ENCODE measurements at places on chromosomes 2 and 18.

- DNase-seq = no peak
Observed at GRCh38 chr2:65620524-65620923, 188.1 kb upstream of the SPRED2 start.

- no peak for DNase-seq
Observed at GRCh38 chr18:74748809-74749208, 151.1 kb downstream of the ZNF407 start.

- DNase-seq = no peak
Observed at GRCh38 chr2:63553049-63553448, 35.2 kb downstream of the WDPCP start.

DNA sequence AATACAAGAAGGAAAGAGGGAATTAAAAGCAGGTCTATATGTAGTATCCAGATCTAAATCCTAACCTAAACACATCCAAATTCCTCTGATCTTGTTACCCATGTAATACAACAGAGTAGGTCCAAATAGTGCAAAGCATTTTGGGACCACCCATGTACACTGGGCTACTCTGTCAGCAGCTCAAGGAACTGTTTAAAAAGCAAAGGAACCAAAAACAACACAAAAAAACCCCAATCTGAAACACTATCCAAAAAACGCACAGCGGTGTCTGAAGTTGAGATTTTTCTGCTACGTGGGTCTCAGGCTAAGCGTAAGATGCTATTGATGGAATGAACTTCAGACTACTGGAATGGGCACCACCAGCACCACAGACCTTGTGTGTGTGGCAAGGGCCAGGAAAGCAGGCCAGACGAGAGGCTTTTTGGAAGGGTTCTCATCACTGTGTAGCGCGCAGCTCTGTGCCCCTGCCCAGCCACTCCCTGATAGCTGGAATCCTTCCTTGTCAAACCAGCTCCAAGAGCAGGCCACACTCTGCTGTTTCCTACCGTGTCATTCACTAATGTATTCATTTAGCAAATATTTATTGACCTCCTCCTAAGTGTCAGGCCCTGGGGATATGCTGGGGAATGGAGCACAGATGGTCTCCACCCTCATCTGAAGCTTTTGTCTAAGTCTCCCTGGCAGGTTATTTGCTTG lies 101.4 kb downstream of the COLEC12 start:
- no peak for DNase-seq

DNA sequence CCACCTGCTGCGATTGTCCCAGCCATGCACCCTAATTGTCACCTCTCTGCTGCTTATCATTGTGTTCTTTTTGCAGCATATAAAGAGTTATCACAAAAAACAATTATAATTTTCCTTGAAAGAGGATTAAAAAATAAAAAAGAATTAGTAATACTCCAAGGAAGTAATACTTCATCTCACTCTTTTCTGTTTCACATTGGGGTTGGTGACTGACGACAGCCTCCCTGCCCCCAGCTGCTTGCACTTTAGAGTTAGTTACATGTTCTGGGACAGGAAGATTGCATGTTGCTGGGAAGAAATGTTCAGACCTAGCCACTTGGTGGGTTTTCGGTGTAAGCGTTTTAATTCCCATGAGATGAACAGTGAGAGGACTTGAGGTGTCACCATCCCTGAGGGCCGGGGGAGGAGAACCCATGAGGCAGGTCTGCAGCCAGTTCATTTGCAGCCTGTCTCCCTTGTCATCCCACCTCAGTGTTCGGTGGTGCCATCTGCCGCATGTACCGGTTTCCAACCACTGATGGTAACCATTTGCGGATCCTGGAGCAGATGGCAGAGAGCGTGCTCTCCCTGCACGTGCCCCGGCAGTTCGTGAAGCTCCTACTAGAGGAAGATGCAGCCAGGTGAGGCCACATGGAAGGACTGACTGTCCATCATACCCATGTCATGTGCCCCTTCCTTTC lies 69.1 kb downstream of the COA5 start:
- no peak for DNase-seq

DNA sequence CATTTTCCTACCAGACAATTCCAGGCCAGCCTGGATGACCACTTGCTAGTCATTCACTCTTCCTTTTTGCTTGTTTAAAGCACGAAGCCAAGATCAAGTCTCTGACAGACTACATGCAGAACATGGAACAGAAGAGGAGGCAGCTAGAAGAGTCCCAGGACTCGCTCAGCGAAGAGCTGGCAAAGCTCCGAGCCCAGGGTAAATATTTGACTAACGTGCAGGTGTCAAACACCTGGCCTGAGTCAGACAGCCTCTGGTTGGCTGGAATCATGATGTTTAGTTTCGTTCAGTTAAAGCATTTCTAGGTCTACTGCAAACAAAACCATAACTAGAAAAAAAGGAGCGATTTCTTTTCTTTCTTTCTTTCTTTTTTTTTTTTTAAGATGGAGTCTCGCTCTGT lies 44.2 kb upstream of the LYPD6B start:
- no peak for DNase-seq

- no peak for DNase-seq
Observed at GRCh38 chr2:159073256-159073655, 104.8 kb downstream of the TANC1 start.

- DNase-seq = no peak
Observed at GRCh38 chr2:177306550-177306949, 42.0 kb upstream of the NFE2L2 start.

DNA sequence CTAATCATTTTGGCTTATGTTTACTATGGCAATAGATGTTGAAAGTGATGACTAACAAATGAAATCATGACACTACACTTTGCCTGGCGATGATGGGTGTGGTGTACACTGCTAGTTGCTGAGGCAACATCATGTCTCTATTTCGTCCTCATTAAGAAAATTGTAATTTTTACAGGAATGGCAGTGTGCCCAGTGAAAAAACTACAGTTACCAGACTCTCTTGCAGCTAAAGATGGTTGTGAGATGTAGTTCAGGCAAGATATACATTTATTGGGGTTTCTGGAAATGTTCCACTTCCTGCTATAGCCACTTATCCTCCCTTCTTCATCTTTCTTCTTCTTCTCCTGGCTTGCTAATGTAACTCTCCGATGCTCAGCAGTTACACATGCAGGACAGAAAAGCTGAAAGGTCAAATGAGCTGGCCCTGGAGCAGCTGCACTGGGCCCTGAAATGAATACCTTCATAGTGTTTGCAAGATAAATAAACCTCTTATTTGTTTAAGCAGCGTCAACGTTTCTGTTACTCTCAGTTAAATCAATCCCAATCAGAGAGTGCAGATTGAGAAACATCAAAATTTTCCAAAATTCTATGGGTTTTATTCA lies 46.0 kb downstream of the SOCS6 start:
- no peak for DNase-seq

DNA sequence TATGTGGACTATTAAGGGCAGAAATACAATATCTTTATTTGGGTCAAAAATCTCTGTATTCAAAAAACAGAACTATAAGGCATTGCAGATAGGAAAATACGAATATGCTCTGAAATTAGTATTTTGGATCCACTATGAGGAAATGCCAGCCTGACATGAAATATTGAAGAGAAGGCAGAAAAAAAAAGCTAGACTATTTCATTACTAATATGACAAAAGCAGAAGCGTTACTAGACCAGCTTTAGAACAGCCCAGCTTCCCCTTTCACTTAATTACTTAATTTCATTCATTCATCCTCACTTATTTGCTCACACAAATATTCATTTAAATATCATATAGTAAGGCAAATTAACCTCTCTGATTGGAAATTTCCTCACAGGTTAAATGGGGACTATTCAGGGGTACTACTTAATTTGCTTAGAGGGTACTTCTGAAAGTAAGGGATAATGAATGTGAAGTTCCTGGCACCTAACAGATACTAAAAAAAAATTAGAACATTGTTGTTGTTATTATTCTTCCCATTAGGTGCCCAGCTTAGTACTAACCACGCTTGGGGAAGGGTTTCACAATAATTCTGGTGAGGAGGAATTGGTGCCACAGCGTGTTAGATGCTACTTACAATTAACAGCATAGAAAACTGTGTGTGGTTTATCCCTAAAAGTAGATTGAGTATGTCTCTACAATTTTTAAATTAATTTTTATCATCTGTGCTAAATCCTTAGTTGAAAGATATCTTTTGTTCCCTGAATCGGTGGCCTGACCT lies 71.1 kb upstream of the CTLA4 start:
- DNase-seq = no peak

DNA sequence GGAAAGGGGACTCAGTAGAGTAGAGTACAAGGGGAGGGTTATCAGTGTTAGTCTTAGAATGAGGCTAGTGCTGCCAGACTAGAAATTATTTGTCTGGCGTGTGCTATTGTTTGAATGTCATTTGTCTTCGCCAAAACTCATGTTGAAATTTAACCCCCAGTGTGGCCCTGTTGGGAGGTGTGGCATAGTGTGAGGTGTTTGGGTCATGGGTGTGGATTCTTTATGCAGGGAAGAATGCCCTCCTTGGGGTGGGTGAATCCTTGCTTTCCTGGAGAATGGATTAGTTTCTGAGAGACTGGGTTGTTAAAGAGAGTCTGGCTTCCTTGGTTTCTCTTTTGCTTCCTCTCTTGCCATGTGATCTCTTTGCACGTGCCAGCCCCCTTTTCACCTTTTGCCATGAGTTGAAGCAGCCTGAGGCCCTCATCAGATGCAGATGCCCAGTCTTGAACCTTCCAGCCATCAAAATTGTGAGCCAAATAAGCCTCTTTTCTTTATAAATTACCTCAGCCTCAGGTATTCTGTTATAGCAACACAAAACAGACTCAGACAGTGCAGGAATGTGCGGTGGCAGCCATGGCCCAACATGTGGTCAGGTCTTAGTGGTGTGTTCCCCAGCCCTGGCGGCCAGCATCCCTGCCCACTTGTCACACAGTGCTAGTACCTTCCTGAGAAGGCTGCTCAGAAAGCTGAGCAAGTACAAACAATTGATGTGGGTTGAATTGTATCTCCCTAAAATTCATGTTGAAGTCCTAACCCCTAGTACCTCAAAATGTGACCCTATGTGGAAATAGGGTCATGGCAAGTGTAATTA lies 48.4 kb upstream of the NAB1 start:
- DNase-seq = no peak

DNA sequence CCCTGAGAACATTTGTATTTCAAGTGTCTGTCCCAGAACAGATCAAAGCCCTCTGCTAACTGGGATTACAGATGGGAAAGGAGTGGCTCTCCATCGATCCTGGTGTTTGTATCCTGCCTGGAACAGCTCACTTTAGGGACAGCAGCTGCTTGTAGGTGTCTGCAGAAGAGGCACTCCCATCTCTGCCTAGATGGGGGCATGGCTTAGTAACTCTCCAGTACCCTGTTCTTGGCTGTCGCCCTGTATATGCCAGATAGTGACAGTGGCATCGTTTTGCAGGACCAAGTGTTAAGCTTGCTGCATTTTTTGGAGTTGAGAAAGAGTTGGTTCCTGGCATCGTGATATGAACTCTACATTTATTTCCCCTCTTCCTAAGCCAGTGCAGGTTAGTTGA lies 189.9 kb downstream of the SH3RF3 start:
- no peak for DNase-seq

- DNase-seq = no peak
Observed at GRCh38 chr18:44740000-44740399, 59.3 kb downstream of the SETBP1 start.

GRCh38 chr2:197108758-197109157 lies 182.3 kb upstream of the PGAP1 start:
- no peak for DNase-seq

DNA sequence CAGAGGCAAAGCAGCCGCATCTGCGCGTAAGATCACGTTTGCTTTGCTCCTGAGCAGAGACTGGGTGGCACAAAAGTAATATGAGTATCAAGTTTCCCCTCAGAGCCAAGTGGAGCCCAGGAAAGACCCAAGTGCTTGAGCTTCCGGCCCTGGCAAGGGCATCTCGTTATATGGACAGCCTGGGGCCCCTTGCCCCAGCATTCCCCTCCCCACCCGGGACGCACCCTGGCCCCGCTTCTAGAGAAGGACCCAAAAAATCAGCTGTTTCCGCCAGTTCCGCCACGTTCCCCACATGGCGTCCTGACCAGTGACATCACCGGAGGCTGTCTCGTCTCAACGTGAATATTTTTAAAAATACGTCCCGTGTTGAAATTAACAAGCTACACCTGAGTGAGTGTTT lies 135.1 kb downstream of the NFATC1 start:
- DNase-seq = no peak

- no peak for DNase-seq
Observed at GRCh38 chr18:49168281-49168985, 217.7 kb upstream of the SMAD7 start.

GRCh38 chr2:127174136-127174535 lies 46.0 kb downstream of the CYP27C1 start:
- DNase-seq = peak; percentile 56

DNA sequence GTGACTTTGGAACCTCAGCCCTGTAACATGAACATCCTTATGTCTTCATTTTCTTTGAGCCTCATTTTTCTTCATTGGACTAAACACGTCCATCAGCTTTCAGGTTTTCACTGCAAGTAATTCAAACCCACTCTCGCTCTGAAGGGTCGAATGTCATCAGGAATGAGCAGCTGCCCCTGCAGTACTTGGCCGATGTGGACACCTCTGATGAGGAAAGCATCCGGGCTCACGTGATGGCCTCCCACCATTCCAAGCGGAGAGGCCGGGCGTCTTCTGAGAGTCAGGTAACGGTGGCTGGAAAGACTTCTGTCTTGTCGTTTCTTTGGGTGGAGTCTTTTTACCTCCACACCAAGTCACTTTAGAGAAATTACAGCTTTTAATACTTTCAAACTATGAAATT lies 39.1 kb upstream of the PRLH start:
- no peak for DNase-seq

GRCh38 chr18:41940506-41941215 lies 14.4 kb upstream of the PIK3C3 start:
- no peak for DNase-seq

DNA sequence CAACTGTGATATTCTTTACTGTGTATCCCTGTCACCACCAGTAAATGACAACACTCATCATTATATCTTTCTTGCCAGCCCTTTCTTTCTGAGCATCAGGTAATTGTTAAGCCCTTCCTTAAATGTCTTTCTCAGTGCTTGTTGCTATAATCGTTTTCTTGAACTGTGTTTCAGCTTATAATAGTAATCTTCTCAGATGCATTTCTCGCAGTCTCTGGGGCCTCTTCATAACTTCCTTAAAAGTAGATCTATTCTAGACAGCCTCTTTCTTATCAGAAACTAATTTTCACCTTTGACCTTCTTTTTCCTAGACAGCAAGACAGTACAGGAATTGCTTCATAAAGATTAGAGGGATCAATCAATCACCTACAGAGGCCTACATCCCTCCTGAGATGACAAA lies 648.1 kb downstream of the CPS1 start:
- no peak for DNase-seq

GRCh38 chr2:10161961-10162441 lies 39.5 kb downstream of the RRM2 start:
- DNase-seq = no peak

DNA sequence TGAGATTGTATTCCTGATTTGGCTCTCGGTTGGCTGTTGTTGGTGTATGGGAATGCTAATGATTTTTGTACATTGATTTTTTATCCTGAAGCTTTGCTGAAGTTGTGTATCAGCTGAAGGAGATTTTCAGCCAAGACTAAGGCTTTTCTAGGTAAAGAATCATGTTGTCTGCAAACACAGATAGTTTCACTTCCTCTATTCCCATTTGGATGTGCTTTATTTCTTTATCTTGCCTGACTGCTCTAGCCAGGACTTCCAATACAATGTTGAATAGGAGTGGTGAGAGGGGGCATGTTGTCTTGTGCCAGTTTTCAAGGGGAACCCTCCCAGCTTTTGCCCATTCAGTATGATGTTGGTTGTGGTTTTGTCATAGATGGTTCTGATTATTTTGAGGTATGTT lies 90.4 kb downstream of the CYP26B1 start:
- DNase-seq = no peak

GRCh38 chr2:152072011-152072410 lies 26.8 kb downstream of the CACNB4 start:
- DNase-seq = no peak

Data from HuH-7 (cell line).